Caki2 (cell line): ENCODE measurements at places on chromosomes 11 and 22. TPM values are rescaled to one million over a fixed set of nuclear protein-coding genes. Genes with fewer than 3 reads are reported as not detected.

SORL1 gene
- 14.0 and 15.1 TPM in 2 replicates for total RNA-seq

TRIM68 gene
- total RNA-seq: 10.2 and 13.7 TPM in 2 replicates

ANKK1 gene
- total RNA-seq: not detected in 2 replicates

SHISAL1 gene
- total RNA-seq: 1.2 and 3.5 TPM in 2 replicates

OR52E8 gene
- not detected in 2 replicates for total RNA-seq

THYN1 gene
- 15.5 and 17.9 TPM in 2 replicates for total RNA-seq

OR52I1 gene
- not detected in 2 replicates for total RNA-seq

RHBDD3 gene
- 52.2 and 61.5 TPM in 2 replicates for total RNA-seq

IFITM2 gene
- total RNA-seq: not detected in 2 replicates

SAA4 gene
- not detected in 2 replicates for total RNA-seq

EXT2 gene
- total RNA-seq: 84.2 and 89.6 TPM in 2 replicates

OR52A1 gene
- not detected in 2 replicates for total RNA-seq

RPS3 gene
- total RNA-seq: 1,630 and 1,968 TPM in 2 replicates

PITPNM1 gene
- total RNA-seq: 43.8 and 48.4 TPM in 2 replicates

AMPD3 gene
- 3.6 and 11.1 TPM in 2 replicates for total RNA-seq
